HAP-1 (cell line): ENCODE measurements at places on chromosomes 7 and 10.

DNA sequence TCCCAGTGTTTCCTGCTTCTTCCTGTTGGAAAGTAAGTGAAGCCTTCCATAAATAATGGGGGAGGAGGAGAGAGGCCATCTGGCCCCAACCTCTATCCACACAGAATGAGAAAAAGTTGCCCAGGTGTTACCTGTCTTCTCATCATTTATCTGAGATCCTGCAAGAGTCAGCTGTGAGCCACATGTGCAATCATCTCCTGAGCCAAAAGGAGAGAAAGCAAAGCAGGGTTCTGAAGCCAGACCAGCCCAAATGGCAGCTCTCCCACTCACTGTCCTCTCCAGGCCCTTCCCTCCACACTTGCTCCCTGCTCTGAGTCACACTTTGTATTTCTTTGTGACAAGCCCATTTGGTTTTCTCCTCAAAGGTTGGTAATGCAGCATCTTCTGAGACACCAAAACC lies 65.9 kb downstream of the FAM204A start:
- no peak for DNase-seq

GRCh38 chr7:30170476-30171205 lies 35.9 kb downstream of the MTURN start:
- DNase-seq, result no peak

DNA sequence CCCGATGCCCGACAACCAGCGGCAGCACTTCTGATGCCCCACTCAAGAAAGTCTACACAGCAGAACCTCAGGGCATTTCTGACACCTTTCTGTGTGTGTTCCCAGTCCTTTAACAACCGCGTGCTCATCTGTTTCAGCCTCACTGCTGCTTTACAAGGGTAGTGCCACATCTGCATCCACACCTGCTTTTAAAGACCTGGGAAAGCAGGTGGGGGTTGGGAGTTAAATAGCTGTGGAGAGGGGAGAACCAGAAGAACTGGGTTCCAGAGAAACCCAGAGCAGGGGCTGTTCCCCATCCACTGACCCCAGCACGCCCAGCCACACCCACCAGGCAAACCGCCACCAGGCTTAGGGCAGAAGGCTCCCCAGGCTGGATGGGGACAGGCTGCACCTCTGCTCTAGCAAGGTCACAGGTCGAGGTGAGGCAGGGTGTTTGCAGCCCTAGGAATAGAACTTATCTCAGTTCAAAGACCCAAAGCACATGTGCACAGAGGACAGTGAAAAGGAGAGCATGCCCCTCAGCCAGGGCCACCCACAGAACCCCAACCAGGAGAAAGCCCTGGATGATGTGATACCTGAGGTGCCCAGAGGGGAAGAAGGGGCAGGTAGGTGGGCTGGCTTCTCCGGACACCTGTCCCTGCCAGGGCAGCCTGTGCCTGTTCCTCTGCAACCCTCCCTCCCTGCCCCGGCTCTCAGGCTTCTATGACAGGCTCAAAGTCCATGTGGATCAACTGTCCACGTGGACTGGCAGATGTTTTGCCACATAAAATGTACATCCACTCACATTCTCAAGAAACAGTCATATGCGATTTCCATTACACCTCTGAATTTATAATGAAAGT lies 51.3 kb downstream of the COBL start:
- DNase-seq, result no peak

DNA sequence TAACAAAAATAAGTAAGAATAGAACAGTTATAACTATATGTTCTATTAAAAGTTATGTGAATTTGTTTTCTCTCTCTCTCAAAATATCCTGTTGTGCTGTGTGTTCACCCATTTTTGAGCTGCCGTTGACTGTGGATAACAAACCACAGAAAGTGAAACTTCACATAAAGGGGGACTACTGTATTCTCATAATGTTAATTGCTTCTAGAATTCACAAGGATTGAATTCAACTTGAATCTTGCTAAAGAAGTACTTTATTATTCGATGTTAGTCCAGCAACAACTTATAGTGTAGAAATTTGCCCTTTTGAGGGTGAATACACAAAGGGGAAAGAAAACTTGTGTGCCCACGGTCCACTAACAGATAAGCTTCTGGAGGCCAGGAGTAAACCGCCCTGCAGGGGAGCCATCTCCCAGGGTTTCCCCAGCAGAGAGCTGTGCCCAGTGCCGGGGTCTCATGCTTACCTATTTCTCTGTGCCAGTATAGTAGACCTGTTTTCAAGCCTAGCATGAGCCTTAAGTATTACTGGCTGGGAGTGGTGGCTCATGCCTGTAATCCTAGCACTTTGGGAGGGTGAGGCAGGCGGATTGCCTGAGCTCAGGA lies 87.1 kb downstream of the KAT6B start:
- DNase-seq, result no peak

- DNase-seq, result no peak
Measured at GRCh38 chr7:99108613-99109012, 35.3 kb downstream of the SMURF1 start.

DNA sequence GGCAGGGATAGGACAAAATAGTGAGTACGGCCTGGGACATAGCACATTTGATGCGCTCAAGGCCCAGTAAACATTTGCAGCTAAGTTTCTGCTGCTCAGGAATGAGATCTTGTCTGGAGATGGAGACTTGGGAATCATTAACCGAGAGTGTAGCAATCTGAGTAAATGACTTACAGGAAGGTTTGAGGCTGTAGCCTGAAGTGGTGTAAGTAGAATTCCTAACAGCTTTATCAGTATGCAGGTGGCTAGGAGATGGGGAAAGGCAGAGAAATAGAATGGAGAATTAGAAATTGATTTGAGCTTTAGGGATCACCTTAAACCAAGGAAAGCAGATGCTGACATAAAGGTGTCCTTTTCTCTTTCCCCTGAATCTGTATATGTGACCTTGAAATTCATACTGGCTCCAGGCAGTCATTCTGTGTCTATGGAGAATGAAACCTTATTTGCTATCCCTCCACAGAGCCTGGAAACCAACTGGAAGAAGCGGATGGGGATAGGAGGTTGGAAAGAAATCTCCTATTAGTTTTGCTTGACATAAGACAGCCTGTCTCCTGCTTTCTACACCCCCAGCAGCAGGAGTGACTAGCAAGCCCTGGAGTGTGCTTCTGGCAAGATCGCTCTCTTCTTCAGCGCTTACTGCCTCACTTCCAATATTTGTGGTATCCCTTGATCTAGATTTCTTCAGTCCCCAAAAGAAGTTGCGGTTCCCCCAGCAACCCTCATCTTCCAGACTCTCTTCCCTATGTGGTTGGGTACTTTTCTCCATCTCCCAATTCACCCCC lies 6.4 kb upstream of the PON2 start:
- no peak for DNase-seq

DNA sequence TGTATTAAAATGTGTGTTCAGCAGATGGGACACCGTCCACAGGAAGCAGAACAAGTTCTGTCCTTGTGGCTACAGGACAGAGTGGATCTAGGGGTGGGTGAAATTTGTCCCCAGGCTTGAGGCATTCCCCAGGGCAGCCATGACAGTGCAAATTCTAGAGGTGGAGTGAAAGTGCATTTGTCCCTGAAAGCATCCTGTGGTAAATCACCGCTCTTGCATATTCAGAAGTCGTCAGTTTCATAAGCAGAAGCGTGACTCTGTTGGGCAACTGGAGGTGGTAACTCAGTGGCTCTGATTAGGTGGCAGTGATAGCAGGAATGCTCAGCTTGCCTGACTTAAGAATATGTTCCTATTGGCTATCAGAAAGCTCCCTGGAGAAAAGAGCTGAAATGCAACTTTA lies 96.6 kb downstream of the SNX10 start:
- no peak for DNase-seq

- DNase-seq, result no peak
Measured at GRCh38 chr10:4606856-4607636, 219.0 kb upstream of the AKR1E2 start.

DNA sequence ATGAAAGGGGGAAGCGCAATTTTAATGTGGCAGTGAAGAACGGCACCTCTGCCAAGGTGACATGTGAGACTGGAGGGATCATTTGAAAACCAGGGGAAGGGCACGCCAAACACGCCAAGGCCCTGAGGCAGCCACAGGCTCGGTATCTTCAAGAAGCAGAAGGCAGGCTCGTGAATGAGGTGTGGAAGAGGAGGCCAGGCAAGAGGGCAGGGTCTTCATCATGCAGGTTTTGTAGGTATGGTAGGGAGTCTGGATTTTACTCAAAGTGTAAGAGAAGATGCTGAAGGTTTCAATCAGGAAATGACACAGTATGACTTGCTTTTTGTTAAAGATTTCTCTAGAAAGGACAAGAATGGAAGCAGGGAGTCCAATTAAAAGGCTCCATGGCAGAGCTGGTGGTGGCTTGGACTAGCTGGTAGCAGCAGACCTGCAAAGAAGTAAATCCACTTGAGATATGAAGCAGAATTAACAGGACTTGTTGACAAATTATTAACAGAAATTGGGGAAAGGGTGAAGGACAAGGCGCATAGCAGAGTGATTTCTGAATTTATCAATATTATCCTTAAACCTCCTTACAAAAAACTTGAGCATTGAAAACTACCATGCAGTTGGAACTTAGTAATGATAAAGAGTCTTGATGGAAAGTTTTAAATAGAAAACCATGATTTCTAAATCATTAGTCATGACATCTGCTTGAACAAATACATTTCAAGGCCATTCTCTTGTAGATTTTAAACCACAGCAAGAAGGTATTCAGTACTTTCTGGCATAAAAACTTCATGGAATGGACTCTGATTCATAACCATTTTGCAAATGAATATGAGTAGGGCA lies 70.4 kb downstream of the COA1 start:
- DNase-seq, result no peak

GRCh38 chr10:127303105-127303504 lies 106.7 kb upstream of the INSYN2A start:
- DNase-seq, result no peak

DNA sequence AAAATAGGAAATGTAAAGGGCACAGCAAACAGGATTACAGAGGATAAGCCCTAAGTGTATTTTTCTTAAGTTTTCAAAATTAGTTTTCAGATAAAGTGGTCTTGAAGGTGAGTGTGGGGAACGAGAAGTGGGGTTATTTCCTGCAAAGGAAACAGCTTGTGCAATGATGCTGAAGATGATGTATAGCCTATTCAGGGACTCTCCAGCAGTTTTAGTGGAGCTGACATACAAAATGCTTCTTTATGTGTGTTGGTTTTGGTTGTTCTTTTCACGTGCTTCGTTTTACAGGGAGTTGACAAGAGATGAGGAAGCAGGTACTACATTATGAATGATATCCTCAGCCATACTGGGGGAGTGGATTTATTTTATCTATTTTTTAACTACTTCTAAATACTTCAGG lies 20.5 kb downstream of the CASD1 start:
- DNase-seq, result no peak

- DNase-seq, result no peak
Measured at GRCh38 chr10:71849461-71849908, 1.6 kb downstream of the PSAP start.

DNA sequence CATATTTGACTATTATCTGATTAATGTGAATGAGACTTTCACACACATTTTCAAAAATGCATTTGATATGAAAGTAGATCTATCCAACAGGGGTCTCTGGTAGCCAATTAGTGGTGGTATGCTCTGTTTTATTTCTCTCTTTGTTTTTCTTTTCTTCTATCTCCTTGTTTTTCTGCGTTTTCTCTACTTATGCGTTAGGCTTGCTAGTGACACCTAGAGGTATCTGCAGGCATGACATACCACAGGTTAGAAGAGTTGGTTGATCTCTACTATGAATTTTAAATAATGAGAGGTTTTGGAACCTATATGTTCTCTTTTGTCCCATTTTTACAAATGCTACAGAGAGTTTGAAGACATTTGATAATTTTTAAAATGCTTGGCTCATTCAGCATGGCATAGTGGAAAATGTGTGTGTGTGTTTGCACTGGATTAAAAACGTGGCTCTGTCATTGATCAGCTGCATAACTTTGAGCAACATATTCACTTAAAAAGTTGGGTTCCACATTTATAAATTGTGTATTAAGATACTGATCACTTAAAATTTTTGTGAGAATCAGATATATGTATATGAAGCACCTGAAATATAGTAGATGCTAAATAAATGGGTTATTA lies 28.1 kb upstream of the PLXDC2 start:
- DNase-seq, result peak; percentile 60

GRCh38 chr7:74202841-74203556 lies 6.8 kb upstream of the LAT2 start:
- DNase-seq, result peak; percentile 30

DNA sequence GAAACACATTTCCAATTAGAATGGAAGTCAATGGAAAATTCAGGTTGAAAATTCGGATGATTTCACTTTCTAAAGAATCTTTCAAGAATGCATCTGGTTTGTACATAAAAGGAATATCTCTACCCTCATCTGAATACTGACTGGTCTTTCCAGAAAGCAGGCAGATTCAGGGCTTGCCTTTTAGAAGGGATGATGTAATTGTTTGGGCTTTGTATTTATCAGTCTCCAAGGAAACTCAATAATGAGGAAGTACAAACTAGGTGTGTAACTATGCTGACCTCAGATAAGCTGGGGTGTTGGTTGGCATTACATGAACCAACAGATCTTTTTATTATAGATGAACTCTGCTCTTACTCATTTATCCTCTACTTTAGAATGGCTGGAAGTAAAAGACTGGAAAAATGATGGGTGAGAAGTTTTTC lies 24.1 kb downstream of the PDLIM1 start:
- no peak for DNase-seq
